ENCODE measurements at places on chromosomes 3 and 15. TPM values are rescaled to one million over a fixed set of nuclear protein-coding genes. Genes with fewer than 3 reads are reported as not detected.

CTXND1 gene
- total RNA-seq = not detected

BAHD1 gene
- 31.2 TPM for total RNA-seq

STRIT1 gene
- total RNA-seq = not detected

BCHE gene
- total RNA-seq = not detected

GOLGA6B gene
- total RNA-seq = 0.70 TPM

MRAS gene
- total RNA-seq = 4.9 TPM

ADGRG7 gene
- total RNA-seq = not detected

TM6SF1 gene
- total RNA-seq = 0.41 TPM

DUOXA1 gene
- not detected for total RNA-seq

IGSF11 gene
- 0.15 TPM for total RNA-seq

GOLGA6L10 gene
- 3.6 TPM for total RNA-seq

RPSA gene
- 1,719 TPM for total RNA-seq

CAPN7 gene
- 61.5 TPM for total RNA-seq

FES gene
- total RNA-seq = 45.9 TPM

LMAN1L gene
- 0.35 TPM for total RNA-seq

PLS1 gene
- total RNA-seq = 2.0 TPM

CYP11A1 gene
- total RNA-seq = not detected

UPK1B gene
- total RNA-seq = not detected

PLA2G4E gene
- total RNA-seq = not detected

ECE2 gene
- total RNA-seq = not detected

TSC22D2 gene
- 27.3 TPM for total RNA-seq

HES1 gene
- total RNA-seq = not detected

ANKRD34C gene
- not detected for total RNA-seq

SYNM gene
- total RNA-seq = 0.53 TPM

ITIH1 gene
- total RNA-seq = not detected

CFAP100 gene
- not detected for total RNA-seq

GP5 gene
- 9.6 TPM for total RNA-seq

TNFSF10 gene
- 35.3 TPM for total RNA-seq

TERC gene
- total RNA-seq = 4.3 TPM

LEKR1 gene
- total RNA-seq = 5.1 TPM

ZNF502 gene
- 4.3 TPM for total RNA-seq

COL6A6 gene
- total RNA-seq = not detected

SPESP1 gene
- total RNA-seq = 0.51 TPM

MYL3 gene
- total RNA-seq = not detected

CDHR4 gene
- 0.44 TPM for total RNA-seq

EXD1 gene
- total RNA-seq = not detected

ROBO1 gene
- 0.08 TPM for total RNA-seq

CCR8 gene
- not detected for total RNA-seq

PLCH1 gene
- total RNA-seq = 0.56 TPM

SNURF gene
- 24.0 TPM for total RNA-seq

TTLL13 gene
- 0.40 TPM for total RNA-seq

ARNT2 gene
- not detected for total RNA-seq

RPP25 gene
- total RNA-seq = 5.7 TPM

EBLN2 gene
- total RNA-seq = 7.0 TPM

P2RY1 gene
- 1.2 TPM for total RNA-seq

MYRIP gene
- total RNA-seq = not detected

CGNL1 gene
- not detected for total RNA-seq

PAQR5 gene
- total RNA-seq = not detected

All from naive thymus-derived CD4-positive, alpha-beta T cell (primary cell).